ENCODE measurements at places on chromosomes 6 and 20. TPM values are rescaled to one million over a fixed set of nuclear protein-coding genes. Genes with fewer than 3 reads are reported as not detected.

Gene TMEM244
- not detected for polyA plus RNA-seq

Gene SNAI1
- 10.2 TPM for polyA plus RNA-seq

Gene ULBP3
- 10.1 TPM for polyA plus RNA-seq

Gene ADISSP
- polyA plus RNA-seq, result 18.0 TPM

Gene NRN1
- polyA plus RNA-seq, result 10.4 TPM

Gene PGBD1
- polyA plus RNA-seq, result 10.5 TPM

Gene RIPPLY2
- not detected for polyA plus RNA-seq

DNA sequence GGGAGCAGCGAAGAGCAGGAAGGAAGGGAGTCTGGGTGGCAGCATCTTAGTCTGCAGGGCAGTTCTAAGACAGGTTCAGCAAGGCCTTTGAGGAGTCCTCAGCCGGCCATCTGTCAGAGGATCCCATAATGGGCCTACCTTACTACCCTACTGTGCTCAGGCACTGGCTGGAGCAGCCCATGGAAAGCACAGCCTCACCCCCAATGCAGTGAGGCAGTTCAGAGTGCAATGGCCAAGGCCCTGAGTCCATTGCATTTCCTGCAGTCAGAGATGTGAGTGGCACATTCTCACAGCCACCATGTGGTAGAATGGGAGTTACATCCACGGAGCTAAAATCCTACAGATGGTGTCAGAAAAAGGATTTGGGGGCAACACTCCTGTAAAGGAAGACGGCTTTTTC lies 19.4 kb upstream of the OVOL2 start:
- no peak for DNase-seq

DNA sequence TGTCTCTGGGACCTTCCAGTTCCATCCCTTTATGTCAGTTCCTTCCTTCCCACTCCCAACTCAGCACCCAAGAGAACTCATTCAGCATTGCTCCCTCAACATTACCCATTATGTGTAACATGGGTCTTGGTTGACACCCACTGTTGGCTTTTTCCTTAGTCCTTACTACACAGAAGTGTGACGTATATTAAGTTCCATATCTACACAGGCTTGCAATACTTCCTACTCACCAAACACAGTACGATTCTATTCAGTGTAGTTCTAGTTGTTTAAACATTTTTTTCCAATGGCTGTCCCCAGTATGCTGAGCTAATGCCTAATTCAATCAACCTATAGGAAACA lies 37.7 kb downstream of the ARHGAP18 start:
- DNase-seq, result no peak

- DNase-seq, result no peak
Measured at GRCh38 chr20:11130554-11131166, 456.9 kb upstream of the JAG1 start.

DNA sequence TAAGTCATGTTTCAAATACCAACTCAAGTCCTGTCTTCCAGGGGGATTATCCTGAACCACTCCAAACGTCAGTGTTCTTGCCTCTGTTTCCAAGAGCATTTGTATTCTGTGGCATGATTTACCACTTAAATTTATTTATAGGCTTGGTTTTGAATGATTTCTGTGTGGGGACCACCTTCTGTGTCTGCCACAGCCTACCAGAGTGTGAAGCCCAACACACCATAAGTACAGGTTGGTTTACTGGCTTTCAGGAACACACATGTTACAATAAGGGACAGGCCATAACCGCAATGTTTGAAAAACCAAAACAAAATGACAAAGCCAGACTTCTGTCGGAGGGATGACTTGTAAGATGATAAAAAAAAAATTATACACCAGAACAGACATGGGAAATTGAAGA lies 56.5 kb upstream of the MAP3K7 start:
- DNase-seq, result no peak

- DNase-seq, result no peak
Measured at GRCh38 chr6:53581856-53582255, 37.0 kb upstream of the GCLC start.

DNA sequence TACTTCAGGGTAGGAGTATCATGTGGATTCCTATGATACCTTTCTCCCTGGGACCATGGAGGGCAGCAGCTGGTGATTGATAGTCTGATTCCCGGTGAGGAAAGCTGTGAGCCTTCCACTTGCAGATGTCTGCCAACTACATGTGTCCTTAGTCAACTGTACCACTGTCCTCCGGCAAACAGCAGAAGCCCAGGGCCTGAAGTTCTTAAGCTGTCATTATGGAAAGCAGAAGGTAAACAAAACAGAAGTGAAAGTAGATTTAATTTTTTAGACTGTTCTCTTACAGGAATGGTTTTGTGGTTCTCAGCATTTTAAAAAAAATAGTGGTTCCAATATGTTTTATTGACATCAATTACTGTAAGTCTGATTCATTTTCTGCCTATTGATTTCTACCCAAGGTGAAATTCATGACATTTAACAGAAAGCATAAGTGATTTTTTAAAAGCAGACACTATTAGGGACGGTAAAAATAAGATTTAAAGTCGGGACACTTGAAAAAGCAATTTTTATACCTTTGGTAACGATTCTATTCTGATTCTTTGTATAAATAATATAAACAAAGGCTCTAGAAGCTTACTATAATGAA lies 36.6 kb downstream of the PTPN1 start:
- DNase-seq, result no peak
